ENCODE measurements at places on chromosomes 13 and 19.

DNA sequence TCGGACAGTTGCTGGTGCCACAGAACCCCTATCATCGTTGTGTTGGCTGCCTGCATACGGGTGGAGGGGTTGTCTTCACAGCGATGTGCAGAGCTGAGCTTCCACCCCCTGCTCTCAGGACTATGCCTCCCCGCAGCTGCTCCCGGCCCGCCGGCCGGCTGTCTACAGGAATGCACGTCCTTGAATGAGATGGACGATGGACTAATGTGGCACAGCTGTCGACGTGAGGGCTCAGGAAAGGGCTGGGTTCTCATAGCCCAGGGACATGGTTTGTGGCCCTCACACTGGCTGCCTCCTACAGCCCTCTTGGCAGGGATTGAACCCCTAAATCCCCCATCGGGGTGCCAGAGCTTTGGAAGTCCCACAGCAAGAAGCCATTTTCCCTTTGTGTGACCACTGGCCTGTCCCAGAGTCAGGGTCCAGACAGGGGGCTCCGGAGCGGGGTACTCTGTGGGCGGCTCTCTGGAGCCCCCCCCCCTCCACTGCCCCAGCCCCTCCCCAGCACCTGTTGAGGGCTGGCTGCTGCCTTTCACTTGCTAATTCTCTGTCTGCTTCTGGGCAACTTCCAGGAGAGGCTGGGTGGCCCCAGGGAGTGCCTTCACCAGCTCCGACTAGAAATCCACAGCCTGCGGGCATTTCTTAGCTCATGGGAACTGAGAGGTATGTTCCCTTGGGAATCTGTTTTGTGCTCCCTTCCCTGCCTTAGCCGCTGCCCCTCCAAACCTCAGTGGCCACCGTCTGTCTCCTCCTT is 40.2 kb downstream of the TSSK6 start:
- DNase-seq, result no peak

GRCh38 chr13:44969551-44970484 is 19.5 kb downstream of the NUFIP1 start:
- DNase-seq, result no peak

- DNase-seq, result no peak
Observed at GRCh38 chr13:97379386-97379785, 54.6 kb upstream of the RAP2A start.

DNA sequence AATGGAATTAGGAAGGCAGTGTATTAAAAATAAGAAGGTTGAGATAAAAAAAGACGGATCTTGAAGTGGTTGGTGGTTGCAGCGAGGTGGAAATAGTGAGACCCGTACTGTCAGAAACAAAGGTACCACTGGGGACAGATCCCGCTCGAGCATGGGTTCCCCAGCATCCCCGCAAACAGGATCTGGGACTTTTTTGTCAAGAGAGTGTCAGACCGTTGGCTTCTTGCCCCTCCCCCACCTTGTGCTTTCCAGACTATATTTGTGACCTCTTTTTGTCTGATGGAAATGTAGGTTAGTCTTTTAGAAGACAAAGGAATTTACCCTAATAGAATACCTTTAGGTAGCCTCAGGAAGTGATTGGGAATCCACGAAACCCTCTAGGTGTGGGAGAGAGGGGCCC is 4.2 kb downstream of the GATAD2A start:
- DNase-seq, result no peak

DNA sequence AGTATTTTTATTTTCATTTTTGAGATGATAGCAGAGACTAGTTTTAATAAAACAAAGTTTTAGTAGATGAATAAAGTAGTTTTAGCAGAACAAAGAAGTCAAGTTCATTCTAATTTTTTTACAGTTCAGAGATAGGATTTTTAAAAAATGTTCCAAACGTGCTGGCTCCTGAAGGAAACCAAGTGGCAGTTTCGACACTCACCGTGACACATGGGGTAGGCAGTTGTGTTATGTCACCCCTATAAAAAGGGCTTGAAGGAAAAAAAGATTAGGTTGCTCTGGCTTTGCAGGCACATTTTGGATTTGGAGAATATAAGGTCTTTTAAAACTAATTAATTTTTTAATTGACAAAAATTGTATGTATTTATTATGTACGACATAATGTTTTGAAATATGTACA is 305.2 kb downstream of the NDFIP2 start:
- DNase-seq, result no peak

GRCh38 chr13:94558716-94559115 is 37.2 kb downstream of the TGDS start:
- no peak for DNase-seq

DNA sequence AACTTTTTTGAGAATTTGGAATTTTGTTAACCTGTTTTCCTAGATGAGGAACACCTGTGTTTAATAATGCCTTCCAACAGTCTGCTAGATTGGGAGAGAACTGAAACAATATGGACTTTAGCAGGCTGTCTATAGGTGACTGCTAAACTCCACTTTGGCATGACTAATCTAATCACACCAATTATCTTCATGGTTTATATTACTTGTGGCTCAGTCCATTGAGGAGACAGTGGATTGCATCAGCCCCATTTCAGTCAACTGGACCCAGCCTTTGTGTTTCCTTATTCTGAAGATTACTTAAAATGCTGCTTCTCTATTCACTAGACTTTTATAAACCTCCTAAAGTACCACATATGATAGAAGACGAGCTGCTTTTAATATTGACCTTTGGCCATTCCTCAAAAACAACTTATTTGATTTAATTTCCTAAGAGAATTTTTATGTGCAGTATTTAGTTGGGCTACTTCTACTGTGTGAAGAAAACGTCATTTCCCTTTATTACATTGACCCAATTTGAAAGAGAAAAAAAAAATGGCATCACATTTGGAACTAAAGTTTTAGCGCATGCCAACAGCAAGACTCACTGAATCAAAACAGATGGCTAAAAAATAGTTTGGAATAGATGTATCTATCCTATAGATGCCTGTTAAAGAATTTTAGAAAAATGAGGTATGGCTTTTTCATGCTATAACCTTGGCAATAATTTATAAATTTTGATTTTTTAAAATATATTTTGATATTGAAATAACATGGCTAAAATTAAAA is 295.8 kb downstream of the NDFIP2 start:
- DNase-seq, result no peak

DNA sequence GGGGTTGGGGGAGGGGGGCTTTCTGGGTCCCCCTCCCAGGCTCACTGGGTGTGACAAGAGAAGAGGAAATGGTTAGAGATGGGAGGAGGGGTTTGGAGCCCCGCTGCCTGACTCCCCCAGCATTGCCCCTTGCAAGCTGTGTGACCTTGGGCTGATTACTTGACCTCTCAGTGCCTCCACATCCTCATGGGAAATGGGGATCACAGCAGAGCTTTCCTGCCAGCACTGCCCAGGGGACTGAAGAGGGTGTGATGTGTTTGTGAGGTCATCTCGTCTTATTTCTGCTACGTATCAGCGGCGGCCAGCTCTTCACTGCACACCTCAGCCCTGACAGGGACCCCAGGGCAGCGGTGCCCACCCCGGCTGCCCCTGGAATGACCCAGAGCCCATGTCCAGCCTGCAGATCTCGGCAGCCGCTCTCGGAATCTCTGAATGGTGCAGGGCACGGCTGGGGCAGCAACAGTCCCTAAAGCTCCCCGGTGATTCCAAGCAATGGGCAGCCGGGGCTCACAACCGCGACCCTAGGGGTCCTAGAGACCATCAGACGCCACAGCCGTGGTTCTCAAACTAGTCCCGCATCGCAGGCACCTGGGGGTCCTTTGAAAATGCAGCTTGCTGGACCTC is 8.4 kb downstream of the PNMA8B start:
- no peak for DNase-seq

- DNase-seq, result no peak
Observed at GRCh38 chr19:31418055-31418454, 68.8 kb upstream of the TSHZ3 start.

DNA sequence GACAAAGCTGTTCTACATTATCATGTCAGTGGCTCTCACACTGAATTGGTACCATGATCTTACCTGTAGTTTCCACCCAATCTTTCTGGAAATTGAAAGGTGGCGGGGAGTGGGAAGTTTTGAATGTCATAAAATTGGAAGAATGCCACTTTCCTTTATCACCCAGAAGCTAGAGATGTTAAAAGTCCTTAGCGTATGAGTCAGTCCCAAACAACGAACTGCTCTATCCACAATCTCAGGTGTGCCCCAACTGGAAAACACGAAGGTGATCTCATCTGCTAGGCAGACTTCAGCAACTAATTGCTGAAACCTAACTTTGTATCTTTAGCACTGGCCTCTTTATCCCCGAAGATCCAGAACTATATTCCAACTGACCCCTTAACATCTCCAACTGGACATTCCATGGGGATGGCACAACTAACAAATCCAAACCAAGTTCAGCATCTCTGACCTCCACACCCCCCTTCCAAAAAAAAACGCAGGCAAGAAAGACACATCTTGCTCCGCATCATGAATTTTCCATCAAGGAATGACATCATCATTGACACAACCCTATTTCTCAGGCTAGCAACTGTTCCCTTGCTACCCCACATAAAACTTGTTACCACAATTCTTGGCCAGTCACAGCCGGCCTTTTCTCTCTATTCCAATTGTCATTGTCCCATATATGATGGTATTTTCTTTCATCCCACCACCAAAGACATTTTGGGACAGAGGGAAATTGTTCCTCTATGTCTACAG is 175.4 kb downstream of the KLF12 start:
- DNase-seq, result no peak

DNA sequence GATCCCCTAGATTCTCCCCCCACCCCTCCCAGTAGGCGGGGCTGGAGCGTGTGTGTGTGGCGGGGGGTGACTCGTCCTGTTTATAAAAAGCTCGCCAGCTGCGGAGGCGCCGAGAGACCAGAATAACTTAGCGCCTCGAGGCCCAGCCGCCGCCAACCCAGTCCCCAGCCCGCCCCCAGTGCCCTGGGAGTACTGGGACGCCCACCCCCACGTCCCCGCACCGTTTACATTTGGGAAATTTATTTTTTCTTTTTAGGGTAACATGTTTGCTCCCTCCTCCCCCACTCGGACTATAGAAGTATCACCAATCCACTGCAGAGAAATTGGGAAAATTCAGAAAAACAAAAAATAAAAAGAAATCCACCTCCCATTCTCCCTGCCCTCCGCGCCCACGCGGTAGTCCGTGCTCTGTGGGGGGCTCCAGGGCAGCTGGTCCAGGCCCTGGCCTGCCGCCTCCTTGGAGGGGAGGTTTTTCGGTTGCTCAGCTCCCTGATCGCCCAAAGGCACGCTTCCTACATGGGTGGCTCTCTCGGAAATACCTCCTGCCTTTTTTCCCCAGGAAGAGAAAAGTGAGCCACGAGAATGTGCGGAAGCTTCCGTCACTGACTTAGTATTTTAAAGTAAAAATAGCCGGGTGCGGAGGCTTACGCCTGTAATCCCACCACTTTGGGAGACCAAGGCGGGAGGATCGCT is 1.5 kb upstream of the RAB3A start:
- no peak for DNase-seq

GRCh38 chr13:41565846-41566245 is 108.5 kb downstream of the RGCC start:
- DNase-seq, result no peak

DNA sequence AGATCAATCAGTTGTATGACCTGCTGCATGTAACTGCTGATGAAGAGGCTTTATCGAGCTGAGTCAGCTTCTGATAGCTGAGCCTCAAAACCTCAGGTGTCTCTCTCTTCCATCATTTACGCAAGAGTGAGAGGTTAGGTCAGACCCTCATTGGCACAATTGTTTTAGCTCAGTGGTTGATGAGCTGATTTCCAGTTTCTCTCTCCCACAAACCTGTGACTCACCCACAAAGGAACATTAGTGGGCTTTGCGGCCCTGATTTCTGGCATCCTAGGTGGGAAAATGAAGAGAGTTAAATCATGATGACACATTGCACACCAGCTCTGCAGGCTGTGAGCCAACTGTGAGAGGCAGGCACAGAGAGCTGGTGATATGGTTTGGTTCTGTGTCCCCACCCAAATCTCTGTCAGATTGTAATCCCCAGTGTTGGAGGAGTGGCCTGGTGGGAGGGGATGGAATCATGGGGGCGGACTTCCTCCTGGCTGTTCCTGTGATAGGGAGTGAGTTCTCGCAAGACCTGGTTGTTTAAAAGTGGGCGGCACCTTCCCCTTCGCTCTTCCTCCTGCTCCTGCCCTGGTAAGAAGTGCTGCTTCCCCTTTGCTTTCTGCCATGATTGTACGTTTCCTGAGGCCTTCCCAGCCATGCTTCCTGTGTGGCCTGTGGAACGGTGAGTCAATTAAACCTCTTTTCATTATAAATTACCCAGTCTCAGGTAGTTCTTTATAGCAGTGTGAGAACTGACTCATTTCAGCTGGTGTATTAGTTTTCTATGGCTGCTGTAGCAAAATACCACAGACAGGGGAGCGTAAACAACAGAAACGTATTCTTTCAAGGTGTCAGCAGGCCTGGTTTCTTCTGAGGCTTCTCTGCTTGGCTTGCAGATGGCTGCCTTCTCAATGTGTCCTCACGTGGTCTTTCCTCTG is 33.5 kb upstream of the TMTC4 start:
- no peak for DNase-seq

- DNase-seq, result no peak
Observed at GRCh38 chr19:9945319-9945966, 9.1 kb upstream of the OLFM2 start.

DNA sequence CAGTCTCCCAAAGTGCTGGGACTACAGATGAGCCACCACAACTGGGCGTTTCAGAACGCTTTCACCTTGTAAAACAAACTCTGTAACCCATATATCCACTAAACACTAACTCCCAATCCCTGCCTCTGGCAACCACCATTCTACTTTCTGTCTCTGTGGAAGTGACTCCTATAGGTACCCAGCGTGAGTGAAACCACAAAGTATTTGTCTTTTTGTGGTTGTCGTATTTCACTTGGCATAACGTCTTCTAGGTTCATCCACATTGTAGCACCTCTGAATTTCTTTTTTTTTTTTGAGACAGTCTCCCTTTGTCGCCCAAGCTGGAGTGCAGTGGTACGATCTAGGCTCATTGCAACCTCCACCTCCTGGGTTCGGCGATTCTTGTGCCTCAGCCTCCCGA is 44.8 kb downstream of the BRD4 start:
- no peak for DNase-seq

GRCh38 chr13:111021270-111021669 is 93.8 kb upstream of the ARHGEF7 start:
- DNase-seq, result no peak

DNA sequence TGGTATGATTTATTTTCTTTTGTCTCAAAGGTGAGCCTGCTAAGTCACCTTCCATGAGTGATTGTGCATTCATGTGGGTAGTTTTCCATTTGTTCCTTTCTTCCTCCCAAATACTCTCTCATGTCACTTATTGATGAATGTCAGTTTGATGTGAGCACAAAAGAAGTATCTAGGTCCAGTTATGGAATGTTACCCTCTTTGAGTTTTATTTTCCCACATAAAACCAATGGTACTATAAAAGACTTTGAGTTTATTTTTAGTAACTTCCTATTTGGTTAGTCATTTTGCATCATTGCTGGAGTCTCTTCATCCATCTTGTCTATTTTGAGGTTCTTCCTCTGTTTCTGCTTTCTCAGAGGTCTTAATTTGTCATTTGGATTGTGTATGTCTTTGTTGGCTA is 321.3 kb downstream of the GPC6 start:
- no peak for DNase-seq
